Osteocyte (in vitro differentiated cells): ENCODE measurements at places on chromosomes 6 and 20.

GRCh38 chr20:32497589-32498224 is 87.4 kb downstream of the NOL4L start:
- DNase-seq, result no peak
- H3K27ac ChIP-seq, result no peak overlapping the region
- H3K4me1 ChIP-seq, result peaks cover 11% of the 10 kb centered on the region
- peaks cover 8% of the 10 kb centered on the region for H3K36me3 ChIP-seq

- H3K36me3 ChIP-seq, result no peaks in the 10 kb centered on the region
- H3K27ac ChIP-seq, result no peak overlapping the region
- DNase-seq, result no peak
- no peak overlapping the region for H3K4me3 ChIP-seq
- peaks cover 11% of the 10 kb centered on the region for H3K4me1 ChIP-seq
These were observed 27.3 kb upstream of the SHLD1 start for GRCh38 chr20:5722927-5723326.

DNA sequence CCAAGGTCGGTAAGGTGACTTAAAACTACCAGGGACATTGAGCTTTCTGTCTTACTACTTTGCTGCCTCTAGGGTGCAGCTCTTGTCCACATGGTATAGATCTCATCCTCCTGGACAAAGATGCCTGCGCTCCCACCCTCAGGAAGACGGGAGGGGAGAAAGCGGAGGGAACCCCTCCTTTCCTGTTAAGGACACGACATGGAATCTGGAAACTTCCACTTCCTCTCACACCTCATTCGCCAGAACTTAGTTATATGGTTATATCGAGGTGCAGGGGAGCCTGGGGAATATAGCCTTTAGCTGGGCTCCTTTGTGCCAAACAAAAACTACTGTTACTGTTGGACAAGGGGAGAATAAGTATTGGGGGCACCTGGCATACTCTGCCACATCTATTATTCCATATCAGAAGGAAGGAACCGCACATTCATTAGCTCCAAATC is 224.3 kb upstream of the TSHZ2 start:
- H3K27ac ChIP-seq, result no peak overlapping the region
- H3K36me3 ChIP-seq, result no peaks in the 10 kb centered on the region
- no peaks in the 10 kb centered on the region for H3K4me1 ChIP-seq

DNA sequence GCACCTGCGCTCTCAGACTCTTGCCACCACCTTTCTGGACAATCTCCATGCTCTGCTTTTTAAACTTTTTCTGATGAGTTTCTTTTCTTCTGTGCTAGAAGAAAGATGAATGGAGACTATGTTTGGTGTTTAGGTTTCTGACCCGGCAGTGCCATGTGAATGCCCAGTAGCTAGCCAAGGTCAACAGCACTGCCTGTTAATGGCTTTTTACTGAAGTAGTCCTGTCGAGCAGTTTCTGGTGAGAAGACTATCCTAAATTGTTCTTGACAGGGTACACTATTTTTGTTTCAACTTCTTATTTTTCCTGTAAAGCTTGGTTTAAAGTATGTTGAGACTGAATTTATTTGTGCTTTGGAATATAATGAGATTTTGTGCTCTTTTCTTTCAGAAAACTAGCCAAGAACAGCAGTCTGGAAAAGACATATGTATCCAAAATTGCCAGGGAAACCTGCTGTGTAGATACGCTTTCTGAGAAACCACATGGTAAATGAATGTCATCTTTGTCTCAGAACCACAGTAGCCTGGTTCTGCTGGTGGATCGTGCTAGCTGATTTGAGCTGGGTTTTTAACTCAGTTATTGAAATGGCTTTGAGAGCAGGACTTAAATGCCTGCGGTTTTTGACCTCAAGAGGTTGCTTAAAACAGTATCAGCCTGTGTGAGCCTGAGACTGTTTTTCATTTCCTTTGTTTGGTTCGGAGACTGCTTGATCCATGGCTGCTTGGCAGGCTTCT is 48.1 kb downstream of the KCNS1 start:
- peak overlapping the region; percentile 32 for H3K4me3 ChIP-seq
- peaks cover 75% of the 10 kb centered on the region for H3K4me1 ChIP-seq
- no peaks in the 10 kb centered on the region for H3K27me3 ChIP-seq
- peak overlapping the region; percentile 94 for H3K27ac ChIP-seq
- H3K36me3 ChIP-seq, result peaks cover 10% of the 10 kb centered on the region
- no peak for DNase-seq

DNA sequence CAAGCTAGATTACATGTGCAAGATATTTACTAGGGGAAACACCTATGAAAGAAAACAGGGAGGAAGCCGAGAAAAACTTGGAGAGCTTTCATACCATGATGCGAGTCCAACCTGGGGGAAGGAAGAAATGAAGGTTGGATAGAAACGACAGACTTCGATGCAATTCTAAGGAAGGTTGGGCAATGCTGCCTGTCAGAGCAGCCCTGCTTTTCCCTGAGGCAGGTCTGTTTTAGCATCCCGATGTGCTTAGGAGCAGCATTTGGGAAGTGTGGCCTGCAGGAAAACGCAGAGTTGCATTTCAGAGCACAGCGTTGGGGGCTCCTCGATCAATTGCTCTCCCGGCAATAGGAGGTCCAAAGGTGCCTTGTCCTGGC is 91.9 kb upstream of the DTNBP1 start:
- H3K4me3 ChIP-seq, result no peak overlapping the region
- H3K4me1 ChIP-seq, result no peaks in the 10 kb centered on the region
- no peaks in the 10 kb centered on the region for H3K36me3 ChIP-seq

DNA sequence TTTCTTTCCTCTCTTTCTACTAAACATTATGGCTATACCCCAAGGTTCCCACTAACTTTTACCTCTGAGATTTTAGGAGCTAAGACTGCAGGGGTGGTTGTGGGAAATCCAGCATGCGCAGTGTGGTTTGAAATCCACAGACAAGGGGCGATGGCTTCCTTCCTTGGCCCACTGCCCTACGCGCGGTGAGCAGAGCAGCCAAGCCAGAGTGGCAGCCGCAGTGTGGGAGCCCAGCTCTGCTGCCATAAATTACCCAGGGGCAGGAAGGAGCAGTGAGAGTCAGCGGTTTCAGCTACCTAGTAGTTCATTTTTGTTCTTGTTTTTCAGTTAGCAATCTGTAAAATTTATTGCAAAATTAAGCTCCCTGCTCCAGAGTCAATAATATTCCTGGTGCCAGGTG is 101.4 kb downstream of the BMP2 start:
- no peaks in the 10 kb centered on the region for H3K4me1 ChIP-seq
- no peak overlapping the region for H3K27ac ChIP-seq
- no peak for DNase-seq
- peaks cover 6% of the 10 kb centered on the region for H3K27me3 ChIP-seq
- no peaks in the 10 kb centered on the region for H3K36me3 ChIP-seq

- no peaks in the 10 kb centered on the region for H3K36me3 ChIP-seq
- H3K4me1 ChIP-seq, result no peaks in the 10 kb centered on the region
- no peak overlapping the region for H3K27ac ChIP-seq
These were observed 199.2 kb downstream of the BMP2 start for GRCh38 chr20:6966721-6967120.

DNA sequence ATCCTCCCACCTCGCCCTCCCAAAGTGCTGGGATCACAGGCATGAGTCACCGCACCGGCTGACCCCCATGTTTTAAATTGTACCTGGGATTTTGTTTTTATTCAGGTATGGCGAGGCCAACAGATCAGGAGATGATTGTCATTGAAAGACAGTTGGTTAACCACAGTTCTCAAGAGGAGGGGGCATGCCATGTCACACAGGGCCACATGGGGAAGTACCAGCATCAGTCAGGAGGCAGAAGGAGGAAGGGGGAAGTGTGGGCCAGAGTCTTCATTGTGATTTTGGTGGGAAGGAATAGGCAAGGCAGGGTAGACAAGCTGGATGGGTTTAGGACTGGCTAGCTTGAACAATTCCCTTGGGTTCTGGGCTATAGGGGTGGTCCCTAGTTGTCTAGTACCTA is 9.9 kb upstream of the MMP9 start:
- peaks cover 42% of the 10 kb centered on the region for H3K27me3 ChIP-seq
- H3K36me3 ChIP-seq, result no peaks in the 10 kb centered on the region
- no peak for DNase-seq

- DNase-seq, result no peak
- no peaks in the 10 kb centered on the region for H3K27me3 ChIP-seq
- H3K4me1 ChIP-seq, result peaks cover 17% of the 10 kb centered on the region
- no peak overlapping the region for H3K27ac ChIP-seq
- H3K36me3 ChIP-seq, result peaks cover 2% of the 10 kb centered on the region
These were observed 11.8 kb downstream of the FYN start for GRCh38 chr6:111861431-111861885.

GRCh38 chr6:33772082-33772830 is 16.7 kb downstream of the LEMD2 start:
- H3K4me3 ChIP-seq, result peak overlapping the region; percentile 32
- H3K4me1 ChIP-seq, result peaks cover 53% of the 10 kb centered on the region
- peaks cover 30% of the 10 kb centered on the region for H3K36me3 ChIP-seq
- no peaks in the 10 kb centered on the region for H3K27me3 ChIP-seq
- no peak for DNase-seq

- peak overlapping the region; percentile 89 for H3K27ac ChIP-seq
- no peak for DNase-seq
- H3K4me1 ChIP-seq, result peaks cover 27% of the 10 kb centered on the region
- H3K4me3 ChIP-seq, result no peak overlapping the region
These were observed 16.7 kb upstream of the ENTPD6 start for GRCh38 chr20:25178563-25179438.

DNA sequence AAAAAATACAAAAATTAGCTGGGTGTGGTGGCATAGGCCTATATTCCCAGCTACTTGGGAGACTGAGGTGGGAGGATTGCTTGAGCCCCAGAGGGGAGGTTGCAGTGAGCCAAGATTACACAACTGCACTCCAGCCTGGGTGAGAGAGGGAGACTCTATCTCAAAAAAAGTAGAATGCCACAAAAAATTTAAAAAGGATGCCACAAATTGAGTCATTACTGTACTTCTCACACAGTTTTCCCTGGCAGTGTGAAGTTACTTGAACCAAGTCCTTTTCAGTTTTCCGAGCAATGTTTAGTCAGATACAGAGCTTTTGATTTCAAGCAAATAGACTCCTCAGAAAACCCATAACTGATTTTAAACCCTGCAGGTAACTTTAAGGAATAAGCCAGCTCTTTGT is 53.3 kb downstream of the TNFRSF21 start:
- H3K27ac ChIP-seq, result no peak overlapping the region
- no peaks in the 10 kb centered on the region for H3K4me1 ChIP-seq
- no peak overlapping the region for H3K4me3 ChIP-seq

DNA sequence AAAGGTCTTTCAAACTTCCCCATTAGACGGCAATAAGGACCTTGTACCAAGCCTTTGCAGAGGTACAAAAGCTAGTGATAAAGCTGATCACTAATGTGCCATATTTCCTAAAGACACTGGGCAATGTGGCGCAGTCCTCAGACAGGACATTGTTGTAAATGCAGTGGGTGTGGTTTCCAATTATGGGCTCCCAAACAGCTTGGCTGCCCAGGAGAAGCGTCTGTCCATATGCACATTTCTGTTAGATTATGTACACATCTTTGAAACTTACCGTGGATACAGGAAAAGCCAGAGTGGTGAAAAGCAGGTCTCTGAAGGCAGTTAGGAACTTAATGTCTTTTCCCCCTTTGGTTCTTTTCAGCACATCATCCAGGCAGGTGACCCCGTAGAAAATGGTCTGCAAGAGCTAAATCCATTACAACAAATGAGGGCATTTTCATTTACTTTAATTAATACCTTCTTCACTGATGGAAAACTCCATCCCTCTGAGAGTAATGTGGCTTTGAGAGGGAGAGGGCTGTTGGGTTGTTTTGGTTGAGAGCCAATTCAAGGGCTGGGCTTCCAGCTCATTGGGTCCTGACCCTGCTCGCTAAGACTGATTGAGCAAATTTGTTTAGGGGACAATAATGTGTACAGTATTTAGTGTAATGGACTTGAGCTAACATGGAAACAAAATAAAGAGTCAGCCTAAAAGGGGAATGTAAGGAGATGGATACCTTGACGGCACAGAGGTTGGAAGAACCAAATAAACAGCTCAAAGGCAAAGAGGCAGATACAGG is 10.4 kb downstream of the ADTRP start:
- peaks cover 2% of the 10 kb centered on the region for H3K36me3 ChIP-seq
- no peak overlapping the region for H3K4me3 ChIP-seq
- H3K27me3 ChIP-seq, result no peaks in the 10 kb centered on the region
- DNase-seq, result no peak
- H3K27ac ChIP-seq, result peak overlapping the region; percentile 91
- peaks cover 86% of the 10 kb centered on the region for H3K4me1 ChIP-seq
